ENCODE measurements at places on chromosomes 2 and 18. TPM values are rescaled to one million over a fixed set of nuclear protein-coding genes. Genes with fewer than 3 reads are reported as not detected.

Gene KIF5C
- total RNA-seq = under 0.01 TPM

Gene TRIB2
- total RNA-seq = 14.2 TPM

Gene DHRS9
- 0.40 TPM for total RNA-seq

Gene SNTG2
- total RNA-seq = not detected

Gene PLEK
- total RNA-seq = 0.11 TPM

Gene NEB
- total RNA-seq = 0.92 TPM

Gene RFTN2
- total RNA-seq = 6.5 TPM

Gene PAIP2B
- 1.2 TPM for total RNA-seq

Gene TLX2
- total RNA-seq = not detected

DNA sequence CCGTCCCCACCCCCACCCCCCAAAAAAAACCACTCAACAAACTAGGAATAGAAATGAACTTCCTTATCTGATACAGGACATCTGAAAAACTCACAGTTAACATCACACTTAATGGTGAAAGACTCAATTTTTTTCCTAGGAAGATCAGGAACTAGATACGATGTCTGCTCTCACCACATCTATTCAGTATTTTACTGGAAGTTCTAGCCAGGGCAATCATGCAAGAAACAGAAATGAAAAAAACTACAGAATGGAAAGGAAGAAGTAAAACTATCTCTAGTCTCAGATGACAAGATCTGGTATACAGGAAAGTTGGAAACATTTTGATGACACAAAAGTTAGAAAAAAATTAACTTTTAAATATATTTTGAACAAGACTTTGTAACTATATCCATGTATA, 114.4 kb upstream of the FZD5 start:
- no peak for DNase-seq

DNA sequence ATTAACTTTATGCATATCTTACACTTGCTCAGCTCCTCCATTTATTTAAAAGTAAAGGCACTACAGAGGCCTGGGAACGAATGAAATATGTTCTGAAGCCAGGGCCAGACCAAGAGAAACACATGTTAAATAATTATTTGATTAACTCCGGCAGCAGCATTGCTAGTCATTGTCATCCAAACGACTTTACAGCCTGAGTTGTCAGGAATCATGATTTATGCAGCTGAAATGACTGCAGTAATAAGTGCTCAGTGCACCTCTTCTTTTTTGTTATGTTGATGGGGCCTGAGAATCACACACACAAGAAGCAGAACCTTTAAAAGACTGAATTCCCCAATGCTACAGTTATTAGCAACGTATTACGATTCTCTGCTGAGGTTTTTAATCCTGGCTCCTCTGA, 58.9 kb downstream of the EPHA4 start:
- DNase-seq = no peak

DNA sequence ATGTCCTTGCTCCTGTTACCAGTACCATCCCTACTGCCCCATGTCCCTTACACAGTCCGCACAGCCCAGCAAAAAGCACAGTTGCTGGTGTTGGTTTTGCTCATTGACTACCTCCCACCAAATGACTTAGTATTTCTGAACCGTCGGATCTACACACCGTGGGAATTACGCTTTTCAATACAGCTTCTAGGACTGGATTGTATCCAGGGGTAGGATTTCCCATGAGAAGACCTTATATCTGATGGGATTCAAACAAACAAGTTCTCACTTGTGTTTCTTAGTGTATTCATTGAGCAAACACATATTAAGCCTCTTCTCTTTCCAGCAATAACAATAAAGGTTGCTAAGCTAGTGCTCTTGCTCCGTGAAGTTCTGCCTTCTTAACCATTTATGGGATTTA, 25.8 kb downstream of the TRAPPC12 start:
- no peak for DNase-seq

- no peak for DNase-seq
Measured at GRCh38 chr2:30310371-30310770, 79.0 kb downstream of the LBH start.

DNA sequence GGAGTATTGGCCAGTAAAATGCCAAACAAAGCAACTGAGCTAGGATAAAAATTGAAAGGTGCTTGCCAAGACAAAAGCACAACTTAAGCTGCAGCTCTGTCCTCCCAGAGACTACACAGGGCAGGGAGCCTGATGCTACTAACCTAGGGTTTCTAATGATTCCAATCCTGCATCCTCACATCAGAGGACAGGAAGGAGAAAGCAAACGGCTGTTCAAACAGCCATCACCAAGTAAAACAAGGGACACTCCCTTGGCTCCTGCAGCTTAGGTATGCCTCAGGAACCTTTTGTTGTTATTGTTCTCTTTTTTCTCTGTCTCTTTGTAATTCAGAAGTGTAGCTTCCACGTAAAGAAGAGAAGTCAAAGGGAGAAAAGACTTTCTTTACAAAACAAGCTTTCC, 99.5 kb downstream of the TCF4 start:
- no peak for DNase-seq

GRCh38 chr2:5868931-5869330, 176.7 kb downstream of the SOX11 start:
- DNase-seq = no peak

GRCh38 chr2:16224298-16225045, 284.1 kb downstream of the MYCN start:
- no peak for DNase-seq

DNA sequence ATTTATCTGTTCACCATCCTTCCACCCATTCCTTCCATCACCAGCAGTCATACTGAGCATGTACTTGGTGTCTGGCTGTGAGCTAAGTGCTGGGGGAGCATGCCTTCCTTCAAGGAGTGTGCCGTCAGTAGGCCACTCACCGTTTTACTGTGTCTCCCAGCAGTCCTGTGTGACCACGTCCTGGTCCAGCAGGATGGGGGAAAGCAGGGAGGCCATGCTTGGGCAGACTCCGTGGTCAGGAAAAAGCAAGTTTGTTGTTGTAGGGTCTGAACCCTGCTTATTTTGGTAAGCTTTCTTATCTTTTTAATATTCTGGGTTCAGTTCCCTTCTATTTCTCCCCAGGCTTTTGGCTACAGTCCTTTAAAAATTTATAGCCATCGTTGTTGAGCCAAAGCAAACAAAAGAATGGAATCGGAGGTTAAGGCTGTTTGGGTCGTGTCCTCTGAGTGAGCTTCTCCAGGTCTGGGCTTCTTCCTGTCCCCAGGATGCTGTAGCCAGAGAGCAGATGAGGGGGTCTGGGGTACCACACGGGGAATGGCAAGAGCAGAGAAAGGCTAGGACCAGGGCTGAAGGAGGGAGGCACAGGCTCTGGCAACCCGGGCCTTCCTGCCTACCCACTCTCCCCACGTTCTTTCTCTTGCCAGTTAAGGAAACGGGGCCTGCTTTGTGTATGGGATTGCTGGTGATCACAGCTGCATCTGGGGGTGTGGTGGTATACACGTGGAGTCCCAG, 13.5 kb downstream of the SLC30A3 start:
- no peak for DNase-seq

DNA sequence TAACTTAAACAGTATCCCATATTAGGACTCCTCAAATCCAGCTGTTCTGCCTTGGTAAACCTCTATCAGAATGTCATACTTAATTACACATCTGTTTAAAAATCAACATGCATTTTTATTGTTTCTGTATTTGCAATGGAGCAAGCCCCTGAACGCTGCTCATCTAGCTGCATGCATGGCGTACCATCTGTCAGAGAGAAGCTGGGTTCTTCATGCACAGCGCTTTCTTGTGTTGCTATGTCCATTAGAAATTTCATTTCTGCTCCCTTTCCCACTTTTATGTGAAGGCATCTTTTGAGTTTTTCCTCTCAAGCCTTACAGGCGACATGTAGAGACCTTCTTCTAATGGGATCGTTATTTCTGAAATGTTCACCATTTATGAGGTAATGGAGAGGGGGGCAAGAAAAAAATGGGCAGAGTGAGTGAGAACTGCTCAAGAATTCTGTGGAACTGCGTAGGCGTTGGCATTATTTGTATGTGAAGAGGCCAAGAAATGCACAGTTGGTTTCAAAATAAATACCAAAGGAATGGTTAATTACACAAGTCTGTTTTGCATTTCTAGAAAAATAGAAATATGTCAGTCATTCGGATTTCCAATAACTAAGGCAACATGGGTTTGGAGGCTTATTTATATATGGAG, 31.6 kb downstream of the INSIG2 start:
- no peak for DNase-seq

- DNase-seq = no peak
Measured at GRCh38 chr2:210277133-210277532, 37.8 kb downstream of the MYL1 start.

GRCh38 chr2:109646961-109647360, 32.8 kb downstream of the SOWAHC start:
- DNase-seq = no peak

- DNase-seq = no peak
Measured at GRCh38 chr2:18792226-18792629, 202.9 kb upstream of the NT5C1B start.

GRCh38 chr2:1318366-1319009, 94.8 kb upstream of the TPO start:
- no peak for DNase-seq

GRCh38 chr18:39030124-39030655, 1464.6 kb upstream of the CELF4 start:
- no peak for DNase-seq

DNA sequence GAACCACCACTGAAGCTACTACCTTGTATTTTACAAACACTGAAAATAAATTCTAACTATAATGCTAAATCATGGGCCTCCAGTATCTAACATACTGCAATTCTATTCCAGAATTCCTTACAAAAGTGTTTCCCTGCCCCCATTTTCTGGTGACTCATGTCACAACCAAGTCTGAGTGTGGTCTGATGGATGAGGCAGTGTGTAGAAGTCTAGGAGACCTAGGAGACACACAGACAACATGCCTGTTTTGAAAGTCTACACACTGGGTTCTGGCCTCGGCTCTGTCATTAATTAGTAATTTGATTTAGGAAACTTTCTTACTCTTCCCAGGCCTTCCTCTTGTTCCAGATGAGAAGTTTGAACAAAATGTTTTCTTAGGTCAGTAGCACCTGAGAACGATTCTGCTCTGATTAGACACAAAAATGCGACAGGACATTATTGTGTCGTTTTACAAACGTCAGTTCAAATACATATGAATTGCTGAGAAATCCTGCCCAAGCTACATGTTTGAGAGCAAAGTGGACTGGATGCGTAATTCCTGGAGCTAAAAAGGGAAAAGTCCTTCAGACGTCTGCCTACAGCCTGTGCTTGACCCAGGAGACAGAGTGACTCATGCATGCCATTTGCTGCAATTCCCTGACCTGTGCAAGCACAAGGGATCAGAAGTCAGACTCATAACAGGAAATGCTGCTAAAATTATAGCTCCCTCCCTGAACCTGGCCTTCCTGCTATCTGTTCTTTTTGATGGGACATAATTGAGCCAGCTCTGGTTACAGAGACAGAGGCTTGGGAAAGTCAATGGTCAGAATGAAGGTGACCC, 494.4 kb downstream of the SOX11 start:
- DNase-seq = no peak

- no peak for DNase-seq
Measured at GRCh38 chr2:161391737-161392506, 24.2 kb upstream of the TBR1 start.

- DNase-seq = no peak
Measured at GRCh38 chr2:230904856-230905447, 20.1 kb downstream of the GPR55 start.

DNA sequence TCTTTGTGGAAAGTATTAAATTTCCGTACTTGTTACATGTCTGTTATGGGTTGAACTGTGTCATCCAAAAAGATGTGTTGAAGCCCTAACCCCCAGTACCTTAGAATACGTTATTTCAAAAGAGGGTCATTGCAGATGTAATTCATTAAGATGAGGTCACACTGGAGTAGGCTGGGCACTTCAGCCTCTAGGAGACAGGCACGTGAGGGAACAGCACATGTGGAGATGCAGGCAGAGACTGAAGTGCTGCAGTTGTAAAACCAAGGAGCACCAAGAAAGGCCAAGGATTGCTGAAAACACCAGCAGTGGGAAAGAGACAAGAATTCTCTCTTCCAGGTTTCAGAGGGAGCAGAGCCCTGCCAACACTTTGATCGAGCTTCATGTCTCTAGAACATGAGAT, 4.6 kb upstream of the RHBDD1 start:
- no peak for DNase-seq

DNA sequence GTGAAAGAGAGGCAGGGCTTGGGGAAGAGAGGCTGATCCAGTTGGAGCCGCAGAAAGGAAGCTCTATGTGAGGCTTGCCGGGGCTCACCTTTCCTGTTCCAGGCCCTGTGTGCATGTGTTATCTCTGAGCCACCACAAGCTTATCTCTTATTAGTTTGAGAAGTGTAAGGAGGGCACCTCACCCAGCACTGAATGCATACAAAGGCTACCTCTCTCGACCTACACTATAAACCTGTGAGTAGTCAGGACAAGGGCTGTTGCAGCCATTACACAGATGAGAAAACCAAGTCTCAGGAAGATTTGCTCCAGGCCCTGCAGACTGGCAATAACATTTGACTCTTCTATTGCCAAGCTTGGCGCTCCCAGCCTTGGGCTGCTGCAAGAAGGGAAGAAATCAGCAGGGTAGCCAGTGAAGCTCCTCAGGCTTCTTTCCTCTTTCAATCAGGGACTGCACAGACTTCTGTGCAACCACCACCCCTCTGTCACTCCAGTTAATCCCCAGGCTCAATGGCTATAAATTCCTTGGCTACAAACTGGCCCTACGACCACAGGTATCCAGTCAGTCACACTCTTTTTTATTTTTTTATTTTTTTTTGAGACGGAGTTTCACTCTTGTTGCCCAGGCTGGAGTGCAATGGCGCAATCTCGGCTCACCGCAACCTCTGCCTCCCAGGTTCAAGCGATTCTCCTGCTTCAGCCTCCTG, 73.8 kb downstream of the CLHC1 start:
- no peak for DNase-seq

DNA sequence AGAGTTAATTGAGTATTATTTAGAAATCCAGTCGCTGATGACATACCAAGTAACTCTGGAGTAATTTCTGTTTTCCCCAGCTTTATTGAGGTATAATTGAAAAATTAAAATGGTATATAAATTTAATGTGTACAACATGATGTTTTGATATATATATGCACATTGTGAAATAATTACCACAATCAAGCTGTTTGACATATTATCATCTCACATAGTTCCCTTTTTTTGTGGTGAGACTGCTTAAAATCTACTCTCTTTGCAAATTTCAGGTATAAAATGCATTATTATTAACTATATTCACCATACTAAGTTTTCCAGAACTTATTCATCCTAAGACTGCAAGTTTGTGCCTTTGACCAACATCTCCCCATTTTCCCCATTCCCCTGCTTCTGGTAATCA, 25.0 kb upstream of the SPAG16 start:
- no peak for DNase-seq

DNA sequence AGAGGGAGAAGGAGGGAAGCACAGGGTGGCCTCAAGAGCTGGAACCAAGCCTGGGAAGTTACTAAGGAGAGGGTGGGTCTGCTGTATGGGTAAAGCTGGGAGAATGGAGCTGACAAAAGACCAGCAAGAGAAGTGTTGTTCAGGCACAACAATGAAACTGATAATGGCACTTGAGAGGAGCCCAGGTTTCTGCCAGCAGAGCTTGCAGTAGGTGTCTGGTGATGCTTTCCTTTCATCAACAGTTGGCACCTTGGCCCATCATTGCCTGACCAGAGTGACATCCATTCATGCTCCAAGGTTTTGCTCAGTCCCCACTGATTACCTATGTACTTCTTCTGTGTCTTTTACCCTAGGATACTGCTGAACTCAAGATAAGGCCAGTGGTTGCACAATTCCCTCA, 92.9 kb upstream of the CXCR4 start:
- no peak for DNase-seq

Measured in pulmonary artery endothelial cell (primary cell).